GM23248 (cell line): ENCODE measurements at places on chromosomes 5 and 9. TPM values are rescaled to one million over a fixed set of nuclear protein-coding genes. Genes with fewer than 3 reads are reported as not detected.

KIF24 gene
- total RNA-seq: 1.1 and 1.6 TPM in 2 replicates

GRCh38 chr5:96823900-96824380 lies 16.2 kb upstream of the ERAP1 start:
- no peak overlapping the region for H3K4me3 ChIP-seq
- peak overlapping the region; percentile 22 for H3K27ac ChIP-seq
- peaks cover 23% of the 10 kb centered on the region for H3K27me3 ChIP-seq

PAEP gene
- not detected in 2 replicates for total RNA-seq

DNA sequence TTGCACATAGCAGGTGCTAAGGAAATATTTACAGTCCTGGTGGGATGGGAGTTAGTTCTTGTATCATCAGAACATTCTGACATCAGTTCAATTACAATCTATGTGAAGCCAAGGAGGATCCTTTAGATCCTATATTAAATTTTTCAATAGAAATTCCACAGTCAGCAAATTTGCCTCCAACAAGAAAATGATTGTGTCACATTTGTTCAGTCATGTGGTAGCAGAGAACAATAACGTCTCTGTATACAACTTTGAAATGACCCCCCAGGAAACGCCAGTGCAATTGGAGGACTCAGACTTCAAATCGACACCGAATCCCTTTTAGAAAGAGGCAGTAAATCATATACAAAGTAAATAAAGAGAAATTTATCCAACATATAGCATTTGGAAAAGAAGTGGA lies 392.1 kb downstream of the DTWD2 start:
- no peaks in the 10 kb centered on the region for H3K36me3 ChIP-seq
- no peak for DNase-seq
- H3K27ac ChIP-seq: no peak overlapping the region
- no peak overlapping the region for H3K4me3 ChIP-seq
- no peaks in the 10 kb centered on the region for H3K4me1 ChIP-seq
- H3K27me3 ChIP-seq: 0 out of 2 replicates have a peak, but pooled peaks cover 7% of the 10 kb centered on the region

SREK1IP1 gene
- total RNA-seq: 7.3 and 16.2 TPM in 2 replicates

KIAA0825 gene
- 4.6 and 7.0 TPM in 2 replicates for total RNA-seq

DNA sequence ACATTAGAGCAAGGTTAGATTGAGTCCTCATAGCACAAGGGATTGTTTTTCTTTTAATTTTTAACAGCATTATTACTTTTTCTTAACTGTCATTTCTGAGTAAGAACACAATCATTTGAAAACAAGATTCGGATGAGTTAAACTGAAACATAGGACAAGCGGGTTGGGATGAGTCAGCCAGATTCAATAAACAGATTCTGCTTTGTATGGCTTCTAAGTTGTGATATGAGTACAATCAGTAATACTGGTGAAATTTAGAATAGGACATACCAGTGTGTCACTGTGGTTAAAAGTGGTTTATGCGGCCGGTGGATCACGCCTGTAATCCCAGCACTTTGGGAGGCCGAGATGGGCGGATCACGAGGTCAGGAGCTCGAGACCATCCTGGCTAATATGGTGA lies 364.3 kb upstream of the CDH10 start:
- no peak for DNase-seq
- no peak overlapping the region for H3K4me3 ChIP-seq
- H3K27me3 ChIP-seq: no peaks in the 10 kb centered on the region
- 0 out of 2 replicates have a peak, but pooled peaks cover 7% of the 10 kb centered on the region for H3K4me1 ChIP-seq
- no peaks in the 10 kb centered on the region for H3K36me3 ChIP-seq

- no peaks in the 10 kb centered on the region for H3K27me3 ChIP-seq
- H3K4me1 ChIP-seq: peaks cover 10% of the 10 kb centered on the region
- H3K27ac ChIP-seq: no peak overlapping the region
- no peak overlapping the region for H3K4me3 ChIP-seq
- no peaks in the 10 kb centered on the region for H3K36me3 ChIP-seq
These were observed 18.1 kb downstream of the FAM78A start for GRCh38 chr9:131258186-131258585.

TLX3 gene
- total RNA-seq: not detected in 2 replicates
